ENCODE measurements at places on chromosomes 3 and 15.

GRCh38 chr3:134971306-134971705 lies 176.2 kb downstream of the EPHB1 start:
- no peak for DNase-seq

DNA sequence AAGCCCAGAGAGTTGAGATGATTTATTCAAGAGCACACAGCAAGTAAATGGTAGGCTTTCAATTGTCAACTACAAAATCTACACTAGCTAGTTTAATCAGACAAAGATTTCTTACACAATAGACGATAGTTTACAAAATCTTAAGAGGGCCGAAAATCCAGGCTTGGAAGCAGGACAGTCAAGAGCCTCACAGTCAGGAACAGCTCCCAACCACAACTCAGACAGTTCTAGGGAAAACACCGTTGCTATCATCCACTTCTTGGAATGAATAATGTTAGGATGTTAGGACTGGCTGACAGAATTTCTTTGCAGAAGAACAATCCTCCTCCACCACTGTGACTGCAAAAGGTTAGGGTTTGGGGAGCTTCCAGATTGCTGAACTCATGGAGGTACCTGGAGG lies 290.8 kb upstream of the ZPLD1 start:
- no peak for DNase-seq

DNA sequence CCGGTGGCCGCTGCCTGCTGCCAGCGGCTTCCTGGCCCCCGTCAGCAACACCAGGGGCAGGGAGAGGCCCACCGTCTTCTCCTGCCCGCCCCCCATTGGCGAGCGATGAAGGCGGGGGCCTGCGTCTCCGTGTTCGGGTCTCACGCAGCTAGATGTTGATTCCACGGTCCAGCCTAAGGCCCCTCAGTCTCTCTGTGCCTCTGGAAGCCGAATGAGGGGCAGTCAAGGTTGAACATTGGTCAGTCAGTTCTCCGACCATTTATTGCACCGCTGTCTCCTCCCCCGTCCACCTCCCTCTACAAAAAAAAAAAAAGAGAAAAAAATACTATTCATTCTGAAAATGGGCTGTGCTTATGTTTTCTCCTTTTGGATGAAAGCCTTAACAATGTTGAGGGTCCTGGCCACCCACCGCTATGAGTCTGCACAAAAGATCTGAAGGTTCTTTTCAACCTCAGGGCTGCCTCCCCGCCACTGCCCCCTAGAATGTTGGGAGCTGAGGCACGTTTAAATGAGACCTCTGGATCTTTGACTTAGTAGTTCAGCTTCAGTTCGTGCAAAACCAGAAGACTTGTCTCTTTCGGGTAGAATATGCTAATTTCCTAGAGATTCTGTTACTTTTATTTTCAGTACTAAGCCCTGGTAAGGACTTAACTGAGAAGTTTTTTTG lies 736 bp downstream of the IREB2 start:
- peak; percentile 49 for DNase-seq

DNA sequence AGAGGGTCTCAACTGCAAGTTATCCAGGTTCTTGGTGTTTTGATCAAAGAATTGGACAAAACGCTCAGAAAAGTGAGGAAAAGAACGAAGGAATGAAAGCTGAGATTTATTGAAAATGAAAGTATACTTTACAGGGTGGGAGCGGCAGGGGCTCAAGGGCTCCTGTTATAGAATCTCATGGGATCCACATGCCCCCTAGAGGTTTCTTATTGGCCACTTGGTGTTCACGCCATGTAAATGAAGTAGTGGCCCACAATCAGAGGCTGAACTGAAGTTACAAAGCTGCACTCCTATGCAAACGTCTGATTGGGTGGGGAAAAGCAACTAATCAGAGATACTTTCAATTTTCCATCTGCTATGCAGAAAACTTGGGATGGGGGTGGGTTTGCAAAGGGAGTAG lies 216.7 kb downstream of the PTPRG start:
- no peak for DNase-seq

DNA sequence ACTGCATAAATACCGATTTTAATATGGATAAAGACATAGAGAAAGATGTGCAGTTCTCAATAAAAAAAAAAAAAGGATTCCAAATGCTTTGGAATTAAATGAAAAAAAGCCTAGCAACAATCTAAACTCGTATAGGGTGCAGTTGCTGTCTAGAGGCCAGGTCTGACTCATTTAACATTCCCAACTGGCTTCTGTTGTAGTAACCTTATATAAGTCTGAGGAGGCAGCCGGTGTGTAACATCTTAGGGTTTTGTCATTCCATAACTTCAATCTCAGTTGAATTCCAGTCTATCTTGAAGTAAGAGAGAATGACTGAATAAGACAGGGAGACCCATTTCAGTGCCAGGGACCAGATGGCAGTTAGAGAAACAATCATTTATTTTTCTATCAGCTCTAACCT lies 6.5 kb downstream of the PDCD10 start:
- peak; percentile 81 for DNase-seq

Measured in EH (cell line).